SK-N-SH (cell line): ENCODE measurements at places on chromosomes 5 and 9. TPM values are rescaled to one million over a fixed set of nuclear protein-coding genes. Genes with fewer than 3 reads are reported as not detected.

GRCh38 chr9:85137696-85138095 lies 468.2 kb downstream of the NTRK2 start:
- no peak for DNase-seq

DNA sequence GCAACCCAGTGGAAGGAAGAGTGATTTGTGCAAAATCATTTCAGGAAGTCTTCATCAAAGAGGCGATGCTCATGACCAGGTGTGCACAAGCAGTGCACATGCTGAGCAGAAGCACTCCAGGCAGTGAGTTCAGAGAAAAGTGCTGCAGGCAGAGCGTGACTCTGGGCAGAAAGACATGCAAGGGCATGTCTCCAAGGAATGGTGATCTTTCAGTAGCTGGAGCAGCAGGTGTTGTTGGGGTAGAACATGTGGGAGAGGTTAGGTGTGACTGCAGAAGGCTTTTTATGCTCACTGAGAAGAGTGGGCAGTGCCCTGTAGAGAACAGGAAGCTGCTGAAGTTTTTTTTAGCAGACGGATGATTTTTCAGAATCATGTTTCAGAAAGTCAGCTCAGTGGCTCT lies 545.4 kb upstream of the TLE4 start:
- DNase-seq: no peak

DNA sequence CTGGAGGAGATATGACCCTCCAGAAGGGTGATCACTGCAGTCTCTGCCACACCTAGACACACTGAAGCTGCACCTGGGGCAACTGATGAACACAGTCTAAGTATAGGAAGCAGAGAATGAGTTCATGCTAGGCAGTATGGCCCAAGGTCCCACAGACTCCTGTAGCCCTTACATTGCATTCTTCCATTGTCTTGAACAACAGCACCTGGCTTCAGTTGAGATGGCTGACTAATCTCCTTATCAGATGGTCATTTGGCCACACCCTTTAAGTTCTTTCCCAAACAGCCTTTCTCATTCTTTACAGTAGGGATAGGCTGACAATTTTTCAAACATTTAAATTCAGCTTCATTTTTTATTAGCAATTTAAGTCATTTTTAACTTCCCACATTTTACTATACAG lies 23.1 kb downstream of the CENPK start:
- no peak for DNase-seq

Gene CCDC69
- polyA plus RNA-seq: 0.38 and 0.54 TPM in 2 replicates

Gene TIMD4
- not detected in 2 replicates for polyA plus RNA-seq

DNA sequence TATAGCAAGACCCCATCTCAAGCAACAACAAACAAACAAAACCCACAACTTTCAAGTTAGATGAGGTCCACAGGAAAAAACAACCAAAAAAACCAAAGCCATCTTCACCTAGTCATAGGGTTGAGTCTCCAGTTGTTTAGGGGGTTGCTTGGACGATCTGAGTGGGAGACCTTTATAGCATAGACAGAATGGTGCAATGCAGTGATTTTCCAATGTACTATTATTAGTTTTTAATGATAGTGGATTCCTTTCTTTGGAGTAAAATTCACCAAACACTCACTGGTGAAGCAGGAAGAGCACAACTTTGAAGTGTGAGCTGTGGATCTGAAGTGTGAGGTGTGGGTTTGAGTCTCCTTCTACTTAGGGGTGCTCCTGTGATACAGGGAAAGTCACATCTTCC lies 67.0 kb upstream of the KLF9 start:
- DNase-seq: no peak

DNA sequence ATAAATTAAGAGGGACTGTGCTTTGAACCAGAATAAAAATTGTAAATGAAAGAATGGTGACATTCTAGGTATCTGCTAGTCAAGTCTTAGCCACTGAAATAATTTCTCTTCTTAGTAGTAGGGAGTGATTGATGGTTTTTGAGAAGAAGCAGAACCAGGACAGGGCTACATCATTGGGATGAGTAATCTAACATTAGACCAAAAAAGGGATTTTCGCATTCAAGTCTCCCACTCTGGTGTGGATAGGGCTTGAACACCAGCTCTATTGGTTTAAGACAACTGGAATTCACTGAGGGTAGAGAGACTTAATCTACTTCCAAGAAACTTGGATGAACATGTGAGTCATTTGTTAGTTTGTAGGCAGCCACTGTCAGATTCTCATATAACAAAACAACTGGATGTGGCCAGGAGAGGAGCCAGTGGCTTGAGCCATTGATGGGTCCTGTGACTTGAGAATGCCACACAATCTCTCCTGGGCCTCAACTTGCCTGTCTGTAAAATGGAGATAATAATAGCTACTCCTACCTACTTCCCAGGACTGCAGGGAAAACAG lies 16.6 kb downstream of the FAT2 start:
- DNase-seq: no peak

Gene C5orf58
- not detected in 2 replicates for polyA plus RNA-seq

GRCh38 chr5:1253456-1254105 lies 28.4 kb downstream of the SLC6A18 start:
- no peak for DNase-seq

DNA sequence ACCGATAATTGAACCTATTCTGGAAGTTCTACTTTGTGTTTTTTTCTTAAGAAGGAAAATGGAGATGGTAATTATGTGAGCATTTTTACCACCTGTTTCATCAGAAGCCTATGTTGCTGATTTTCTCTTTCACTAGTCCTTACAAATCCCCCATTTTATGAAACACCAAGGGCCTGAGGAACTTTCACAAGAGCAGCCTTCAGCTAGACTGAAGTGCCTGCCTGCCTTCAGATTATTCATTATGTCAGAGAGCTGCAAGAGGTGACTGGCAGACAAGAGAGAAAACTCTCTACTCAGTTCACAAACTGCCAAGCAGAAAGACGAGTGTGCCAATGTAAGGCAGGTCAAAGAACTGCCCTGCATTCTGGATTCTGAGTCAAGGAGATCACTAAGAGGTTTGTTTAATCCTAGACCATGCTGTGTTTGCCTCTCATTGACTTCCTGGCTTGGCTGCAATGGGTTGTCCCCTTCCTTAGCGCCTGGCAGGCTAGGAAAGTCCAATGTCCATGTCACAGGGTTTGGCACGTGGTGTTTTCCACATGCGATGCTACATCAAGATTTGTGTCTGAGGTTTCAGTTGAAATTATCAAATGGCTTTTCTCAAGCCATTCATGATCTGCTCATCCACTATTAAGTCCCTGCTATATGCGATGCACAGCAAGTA lies 143.3 kb downstream of the CDC42SE2 start:
- no peak for DNase-seq

DNA sequence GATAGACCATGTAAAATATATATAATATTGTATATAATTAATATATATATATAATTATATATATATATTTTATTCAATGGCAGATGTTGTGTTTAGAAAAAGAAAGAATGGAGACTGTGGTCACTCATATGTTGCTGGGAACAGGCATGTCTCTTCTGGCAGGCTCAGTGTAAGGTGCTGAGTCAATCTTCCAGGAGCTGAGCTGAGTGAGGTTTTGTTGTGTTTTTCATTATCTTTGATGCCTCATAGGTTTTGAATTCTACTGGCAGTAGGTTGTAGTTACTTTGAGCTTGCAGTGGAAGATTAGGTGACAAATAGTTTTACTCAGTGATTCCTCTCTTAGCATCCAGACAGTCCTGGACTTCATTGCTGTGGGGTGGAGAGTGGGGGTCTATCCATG lies 561.3 kb downstream of the IRX1 start:
- no peak for DNase-seq
